CD4-positive, alpha-beta T cell (primary cell): ENCODE measurements at places on chromosomes 2 and 18.

DNA sequence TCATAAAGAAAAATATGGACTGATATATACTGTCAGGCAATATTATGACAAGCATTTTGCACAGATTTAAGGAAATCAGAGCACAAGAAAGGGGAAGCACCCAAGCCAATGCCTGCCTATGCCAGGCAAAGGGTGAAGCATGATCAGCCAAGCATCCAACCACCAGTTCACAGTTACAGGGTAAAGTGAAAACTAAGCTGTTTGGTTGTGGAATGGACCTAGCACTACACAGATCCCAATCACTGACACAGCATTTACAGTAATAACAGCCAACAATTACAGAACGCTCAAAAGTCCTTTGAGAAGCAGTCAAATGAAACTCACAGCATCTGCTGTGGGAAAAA is 90.3 kb downstream of the SP3 start:
- no peak for DNase-seq

DNA sequence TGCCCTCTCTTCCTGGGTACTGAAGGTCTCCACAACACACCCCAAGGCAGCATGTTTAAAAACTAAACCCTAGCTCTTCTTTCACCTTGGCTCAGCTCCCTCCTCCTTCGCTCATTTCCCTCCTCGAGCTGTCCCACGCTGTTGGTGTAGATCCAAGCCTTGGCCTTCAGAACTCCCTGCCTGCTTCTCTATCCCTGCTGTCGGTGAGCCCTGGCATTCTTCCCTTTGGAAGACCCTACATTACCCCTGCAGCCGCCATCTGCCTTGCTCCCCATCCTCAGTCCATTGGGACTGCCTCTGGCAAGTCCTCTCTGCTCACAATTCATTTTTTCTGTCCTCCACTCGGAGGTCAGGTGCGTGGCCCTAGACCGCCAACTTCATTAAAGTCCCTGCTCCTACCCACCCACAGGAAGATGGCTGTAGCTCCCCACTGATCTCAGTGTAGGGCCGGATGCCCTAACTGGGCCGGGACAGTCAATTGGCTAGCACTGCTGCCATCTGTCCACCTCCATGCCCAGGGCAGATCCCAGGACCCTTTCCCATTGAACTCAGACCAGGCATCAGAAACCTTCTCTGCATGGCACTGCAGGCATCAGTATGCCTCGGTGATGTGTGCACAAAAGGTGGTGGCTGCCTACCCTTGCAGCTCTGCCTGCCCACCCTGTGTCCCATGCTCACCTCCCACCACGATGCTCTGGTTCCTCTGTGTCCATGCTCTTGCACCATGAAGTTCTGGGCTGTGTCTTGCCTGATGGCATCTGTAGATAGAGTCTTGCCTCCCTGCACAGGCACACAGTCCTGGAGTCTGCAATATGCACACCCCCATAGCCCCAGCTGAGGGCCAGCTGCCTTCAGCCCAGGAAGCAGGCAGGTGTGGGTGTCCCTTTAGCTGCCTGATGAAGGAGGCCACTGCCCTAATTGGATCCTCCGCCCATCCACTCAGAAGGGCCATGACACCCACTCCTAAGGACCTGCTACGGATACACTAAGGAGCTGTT is 5.7 kb downstream of the AMER3 start:
- DNase-seq: no peak

GRCh38 chr2:94995553-94996304 is 29.8 kb upstream of the MAL start:
- DNase-seq: no peak

DNA sequence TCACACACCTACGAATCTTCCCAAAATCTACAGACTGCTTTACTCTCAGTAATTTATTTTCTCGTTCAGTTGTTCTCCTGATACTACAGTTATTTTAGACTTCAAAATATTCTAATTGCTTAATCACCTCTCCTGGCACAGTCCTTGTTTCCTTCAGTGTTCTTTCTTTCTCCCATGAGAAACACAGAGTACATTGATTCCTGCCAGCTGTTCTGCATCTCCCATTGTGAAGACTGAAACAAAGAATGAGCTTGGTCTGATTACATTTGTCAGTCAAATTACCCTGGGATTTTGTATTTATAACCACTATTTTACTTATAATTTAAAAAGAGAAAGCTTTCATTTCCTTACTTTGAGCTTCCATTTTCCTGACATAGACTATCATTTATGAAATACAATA is 63.9 kb upstream of the TANK start:
- DNase-seq: no peak

- no peak for DNase-seq
Observed at GRCh38 chr2:151927501-151928221, 99.4 kb upstream of the ARL5A start.

- no peak for DNase-seq
Observed at GRCh38 chr2:173299764-173300163, 54.9 kb upstream of the CDCA7 start.

- no peak for DNase-seq
Observed at GRCh38 chr18:23032030-23032582, 99.0 kb downstream of the RBBP8 start.

GRCh38 chr2:85761-86160 is 39.5 kb upstream of the FAM110C start:
- no peak for DNase-seq

DNA sequence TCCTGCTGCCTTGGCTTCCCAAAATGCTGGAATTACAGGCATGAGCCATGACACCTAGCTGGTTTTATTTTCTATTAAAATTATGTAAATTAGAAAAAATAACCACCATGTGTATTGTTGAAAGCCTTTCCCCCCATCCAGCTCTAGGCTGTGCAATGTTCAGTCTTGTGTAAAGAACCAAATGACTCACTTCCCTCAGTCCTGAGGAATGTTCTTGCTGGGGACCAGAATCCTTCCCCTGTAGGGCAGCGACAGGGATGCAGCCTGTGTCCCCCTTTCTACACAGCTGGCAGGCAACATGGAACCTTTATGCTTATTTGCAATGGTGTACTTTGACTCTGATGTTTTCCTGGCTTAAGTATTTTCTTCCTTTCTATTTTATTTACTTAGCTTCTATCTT is 29.4 kb downstream of the AOX1 start:
- no peak for DNase-seq

- DNase-seq: no peak
Observed at GRCh38 chr2:33354981-33355380, 121.5 kb upstream of the RASGRP3 start.

DNA sequence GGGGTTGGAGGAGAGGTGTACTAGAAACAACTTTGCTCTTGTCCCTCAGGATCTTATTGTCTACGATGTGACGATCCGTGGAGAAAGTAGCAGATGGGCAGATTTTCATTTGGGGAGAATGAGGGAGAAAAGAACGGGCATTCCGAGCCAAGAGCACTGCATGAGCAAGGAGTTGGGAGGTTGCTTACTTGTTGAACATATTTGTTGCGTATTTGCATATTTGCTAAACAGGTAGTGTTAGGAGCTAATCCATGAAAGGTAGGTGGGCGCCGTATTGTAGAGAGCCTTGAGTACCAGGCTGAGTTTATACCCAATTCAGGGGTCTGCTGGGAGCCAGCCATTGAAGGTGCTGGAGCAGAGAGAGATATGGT is 490 bp downstream of the BCS1L start:
- DNase-seq: no peak

GRCh38 chr18:2979129-2979528 is 33.8 kb downstream of the LPIN2 start:
- no peak for DNase-seq

DNA sequence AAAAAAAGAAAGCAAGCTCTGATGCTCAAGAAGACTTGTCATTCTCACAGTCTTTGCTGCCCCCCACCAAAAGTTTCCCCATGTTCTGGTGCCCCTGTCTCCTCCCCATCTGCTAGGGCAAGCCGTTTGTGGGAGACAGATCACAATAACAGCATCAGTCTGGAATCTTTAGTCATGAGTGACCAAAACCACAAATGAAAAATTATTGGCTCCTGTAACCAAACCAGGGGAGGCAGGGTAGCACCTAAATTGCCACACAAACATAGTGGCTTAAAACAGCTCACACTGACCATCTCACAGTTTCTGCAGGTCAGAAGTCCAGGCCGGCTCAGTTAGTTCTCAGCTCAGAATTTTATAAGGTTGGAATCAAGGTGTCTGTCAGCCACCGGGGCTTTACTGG is 9.1 kb upstream of the B3GNT7 start:
- no peak for DNase-seq

DNA sequence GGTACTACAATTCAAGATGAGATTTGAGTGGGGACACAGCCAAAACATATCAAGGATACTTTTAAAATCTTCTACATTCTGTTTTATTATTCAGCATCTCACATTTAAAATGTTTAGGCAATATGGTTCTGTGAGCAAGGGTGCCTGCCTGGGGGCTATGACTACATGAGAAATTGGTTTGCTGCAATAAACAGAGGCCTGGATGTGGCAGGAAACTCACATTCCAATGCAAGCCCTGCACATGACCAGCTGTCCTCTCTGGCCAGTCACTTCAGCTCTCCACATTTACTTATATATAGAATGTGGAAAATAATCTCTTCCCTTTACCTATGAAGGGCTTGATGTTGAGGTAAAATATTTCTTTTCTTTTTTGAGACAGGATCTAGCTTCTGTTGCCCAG is 193.4 kb downstream of the LRRTM1 start:
- DNase-seq: no peak

- DNase-seq: no peak
Observed at GRCh38 chr2:31058096-31059035, 79.9 kb downstream of the GALNT14 start.

DNA sequence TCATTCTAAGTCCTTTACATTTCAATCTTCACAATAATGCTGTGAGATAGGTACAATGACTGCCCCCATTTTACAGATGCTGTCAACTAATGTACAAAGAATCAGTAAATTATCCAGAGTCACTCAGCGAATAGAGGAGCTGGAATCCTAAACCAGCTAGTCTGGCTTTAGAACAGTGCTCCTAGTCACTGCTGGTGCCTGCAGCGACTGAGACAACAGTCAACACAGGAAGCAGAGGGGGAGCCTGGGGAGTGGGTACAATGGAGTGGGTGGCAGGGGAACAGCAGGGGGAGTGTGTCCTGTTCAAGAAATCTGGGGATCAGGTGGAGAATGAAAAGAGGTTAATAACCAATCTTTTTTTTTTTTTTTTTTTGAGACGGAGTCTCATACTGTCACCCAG is 37.3 kb downstream of the CCDC93 start:
- DNase-seq: no peak

DNA sequence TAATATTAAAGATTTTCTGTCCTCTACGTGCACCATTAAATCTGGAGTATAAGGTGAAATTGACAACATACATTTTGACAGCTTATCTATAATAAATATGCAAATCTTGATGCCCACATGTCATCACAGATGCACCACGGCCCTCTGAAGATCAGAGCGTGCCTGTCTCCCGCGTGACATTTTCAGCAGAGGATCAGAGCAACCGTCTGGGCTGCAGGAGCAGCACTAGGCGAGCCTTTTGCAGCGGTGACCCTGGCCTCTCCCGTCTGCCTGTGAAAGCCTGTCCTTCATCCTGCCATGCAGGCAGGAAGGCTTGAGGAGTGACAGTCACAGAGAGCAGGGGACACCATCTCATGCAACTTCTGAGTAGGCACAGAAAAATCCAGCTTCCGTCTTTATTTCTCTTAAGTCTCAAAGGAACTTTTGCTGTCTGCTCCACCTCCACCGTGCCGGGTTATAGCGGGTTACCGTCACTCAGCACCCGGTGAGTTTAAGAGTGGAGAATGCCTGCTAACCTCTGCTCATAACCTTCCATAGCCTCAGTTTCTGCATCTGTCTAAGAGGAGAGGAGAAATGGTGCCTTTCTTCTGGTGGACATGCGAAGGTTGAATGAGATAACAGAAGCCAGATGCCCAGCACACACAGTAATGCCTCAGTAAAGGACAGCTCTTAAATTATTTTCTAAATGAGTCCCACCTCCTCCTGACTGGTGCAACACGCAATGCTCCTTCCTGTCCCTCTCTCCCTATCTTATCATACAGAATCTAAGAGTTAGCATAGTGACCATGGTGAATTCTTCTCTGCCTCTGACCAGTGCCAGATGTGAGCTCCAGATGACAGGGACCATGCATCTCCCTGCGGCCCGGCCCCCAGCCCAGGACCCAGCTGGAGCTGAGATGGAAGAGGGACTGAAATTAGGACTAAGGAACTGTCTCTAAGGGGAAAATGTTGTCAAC is 43.8 kb downstream of the CELF4 start:
- no peak for DNase-seq

DNA sequence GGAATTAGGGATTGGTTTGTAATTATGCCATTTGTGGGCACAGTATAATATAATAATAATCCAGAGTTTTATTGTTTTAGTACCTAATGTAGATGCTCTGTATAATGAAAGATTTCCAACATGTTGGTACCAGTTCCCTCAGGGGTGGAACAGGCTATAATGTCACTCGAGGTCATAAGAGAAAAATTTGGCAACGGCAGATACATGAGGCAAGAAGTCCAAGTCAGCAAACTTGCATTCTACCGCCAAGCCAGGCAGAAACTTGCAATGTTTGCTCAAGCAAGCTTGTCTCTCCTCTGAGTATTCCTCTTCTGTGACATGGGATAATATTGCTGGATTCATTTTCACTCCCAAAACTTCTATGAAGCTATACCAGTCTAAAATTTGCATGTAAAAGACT is 520.0 kb upstream of the SALL3 start:
- no peak for DNase-seq

- no peak for DNase-seq
Observed at GRCh38 chr18:35514283-35514682, 16.5 kb upstream of the INO80C start.

DNA sequence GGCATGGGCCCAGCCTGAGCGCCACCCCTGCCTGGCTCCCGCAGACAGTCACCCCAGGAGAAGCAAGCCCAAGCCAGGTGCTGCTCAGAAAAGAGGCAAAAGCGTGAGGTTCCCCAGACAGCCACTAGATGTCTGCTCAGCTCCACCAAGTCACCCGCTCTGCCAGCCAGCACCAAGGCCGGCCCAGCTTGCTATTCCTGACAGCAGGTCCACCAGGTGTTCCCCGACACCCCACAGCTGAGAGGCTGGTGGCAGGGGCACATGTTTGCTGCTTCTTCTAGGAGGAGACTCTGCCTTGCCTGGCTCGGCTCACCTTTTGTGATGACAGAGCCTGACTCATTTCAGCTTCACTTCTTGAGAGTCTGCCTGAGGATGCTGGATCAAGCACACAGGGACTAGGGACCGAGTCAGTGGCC is 206.7 kb downstream of the MGAT5 start:
- peak; percentile 9 for DNase-seq

- peak; percentile 57 for DNase-seq
Observed at GRCh38 chr18:63197246-63197869, 122.2 kb downstream of the BCL2 start.

GRCh38 chr18:6280211-6280743 is 134.4 kb downstream of the L3MBTL4 start:
- DNase-seq: no peak

- DNase-seq: no peak
Observed at GRCh38 chr2:126766969-126767296, 111.0 kb downstream of the GYPC start.

GRCh38 chr2:12046641-12047040 is 300.2 kb downstream of the LPIN1 start:
- no peak for DNase-seq

GRCh38 chr2:80059447-80059846 is 245.1 kb downstream of the LRRTM1 start:
- DNase-seq: no peak
